HuH-7 (cell line): ENCODE measurements at places on chromosomes 13 and 19.

GRCh38 chr19:38155453-38155852, 68.6 kb downstream of the DPF1 start:
- no peak for DNase-seq

GRCh38 chr13:109545931-109546330, 240.5 kb downstream of the IRS2 start:
- no peak for DNase-seq

DNA sequence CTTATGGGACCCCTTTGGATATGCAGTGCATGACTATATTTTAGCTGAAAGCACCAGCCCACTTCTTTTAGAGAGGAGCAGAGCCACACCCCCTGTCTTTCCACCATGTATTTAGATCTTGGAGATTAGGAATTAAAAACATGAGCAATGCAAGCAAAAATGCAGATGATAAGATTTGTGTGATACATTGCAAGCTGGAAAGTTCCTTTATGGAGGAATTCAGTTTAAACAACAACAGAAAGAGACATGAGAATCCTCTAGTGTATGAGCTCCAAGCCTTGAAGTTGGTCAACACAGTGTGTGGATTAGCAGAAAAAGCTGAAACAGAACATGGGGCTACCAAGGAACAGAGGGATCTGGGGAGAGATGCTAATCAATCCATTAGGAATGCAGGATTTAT, 529.8 kb upstream of the NBEA start:
- no peak for DNase-seq

DNA sequence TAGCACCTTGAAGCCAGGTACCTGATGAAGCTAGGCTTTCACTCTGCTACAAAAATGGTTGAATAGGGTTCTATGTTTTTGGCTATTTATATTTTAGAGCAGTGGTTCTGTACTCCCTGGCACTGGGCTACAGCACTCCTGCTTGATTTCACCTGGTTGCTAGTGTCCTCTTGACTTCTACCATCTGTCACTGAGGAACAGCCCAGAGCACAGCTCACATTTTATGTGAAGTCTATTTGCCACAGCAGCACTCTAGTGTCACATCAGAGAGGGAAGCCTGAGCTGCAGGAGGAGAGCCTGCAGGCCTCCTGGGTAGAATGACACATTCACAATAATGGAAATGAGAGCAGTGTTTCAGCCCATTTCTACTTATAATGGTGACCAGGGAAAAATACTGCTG, 184.2 kb downstream of the ZNF486 start:
- DNase-seq = no peak

DNA sequence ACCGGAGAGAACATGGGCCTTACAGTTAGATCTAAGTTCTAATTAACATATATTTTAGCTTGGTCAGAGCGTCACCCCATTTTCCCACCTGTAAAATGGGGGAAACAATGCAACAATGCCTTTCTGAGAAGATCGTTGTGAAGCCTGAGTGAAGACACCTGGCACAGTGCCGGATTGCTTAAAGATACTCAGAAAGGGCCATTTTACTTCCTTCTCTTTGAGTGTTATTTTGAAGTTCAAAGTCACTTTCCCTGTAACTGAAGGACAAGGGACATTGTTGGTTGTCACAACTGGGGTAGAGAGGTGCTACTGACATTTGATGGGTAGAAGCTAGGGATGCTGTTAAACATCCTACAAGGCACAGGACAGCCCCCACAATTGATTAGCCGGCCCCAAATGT, 28.1 kb downstream of the HSPH1 start:
- DNase-seq = no peak

DNA sequence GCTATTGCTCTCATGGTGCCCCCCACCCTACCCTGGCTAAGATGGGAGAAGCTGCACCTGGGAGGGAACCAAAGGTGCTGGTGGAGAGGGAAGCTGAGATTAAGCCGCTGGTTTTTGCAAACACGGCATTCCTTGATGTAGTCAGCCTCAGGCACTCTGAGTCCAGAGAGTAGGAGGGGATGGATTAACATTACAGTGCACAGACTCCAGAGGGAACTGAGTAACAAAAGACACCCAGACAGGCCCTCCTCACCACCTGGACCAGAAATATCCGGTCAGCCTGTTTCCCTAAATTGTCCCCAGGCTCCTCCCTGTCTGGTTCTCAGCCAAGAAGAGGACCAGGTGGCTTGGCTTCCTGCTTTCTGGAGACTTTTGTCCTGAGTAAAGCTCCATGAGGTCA, 28.9 kb upstream of the PABPC3 start:
- DNase-seq = no peak

GRCh38 chr19:8332976-8333766, 9.9 kb downstream of the KANK3 start:
- no peak for DNase-seq

- peak; percentile 30 for DNase-seq
These were observed 900 bp downstream of the MCEMP1 start for GRCh38 chr19:7677669-7678311.

DNA sequence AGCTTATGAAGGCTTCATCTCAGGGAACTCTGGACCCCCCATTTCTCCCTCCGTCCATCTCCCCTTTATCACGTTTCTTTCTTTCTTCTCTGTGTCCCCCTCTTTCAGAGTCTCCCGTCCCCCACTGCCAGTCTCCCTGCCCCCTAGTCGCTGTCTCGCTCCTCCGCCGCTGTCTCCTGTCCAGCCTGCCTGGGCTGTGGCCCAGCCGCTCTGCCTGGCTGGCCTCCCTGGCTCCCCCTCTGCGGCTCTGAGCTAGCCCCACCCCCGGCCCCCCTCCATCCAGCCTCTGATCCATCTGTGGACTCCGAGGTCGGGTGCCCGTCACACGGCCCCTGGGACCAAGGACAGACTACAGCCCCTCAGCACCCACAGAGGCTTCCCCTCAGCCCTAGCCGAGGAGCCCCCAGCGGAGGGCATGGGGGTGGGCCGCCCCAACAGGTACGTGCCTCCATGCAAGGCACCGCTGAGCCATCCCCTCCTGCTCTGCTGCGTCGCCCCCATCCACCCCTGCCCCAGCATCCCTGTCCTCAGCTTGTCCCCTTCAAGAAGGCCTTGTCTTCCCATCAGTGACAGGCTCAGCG, 1.1 kb upstream of the KCNJ14 start:
- DNase-seq = no peak

- DNase-seq = no peak
These were observed 800 bp downstream of the ELL start for GRCh38 chr19:18520848-18521691.
